Activated CD4-positive, alpha-beta T cell treated with anti-CD3 and anti-CD28 coated beads, Interleukin-2, amount 10 ng/mL, durations not matched to agents 7 days and 5 days (primary cell): ENCODE measurements at places on chromosomes 4 and X.
A peak's percentile ranks its signal among the peaks of the same experiment; 100 is the strongest.

GRCh38 chrX:69027181-69028005 is 137.9 kb downstream of the PJA1 start:
- DNase-seq: no peak

GRCh38 chrX:10387011-10387410 is 230.2 kb downstream of the CLCN4 start:
- no peak for DNase-seq

- no peak for DNase-seq
Observed at GRCh38 chr4:156294577-156294976, 340.9 kb upstream of the CTSO start.

GRCh38 chr4:181432335-181432734 is 810.9 kb upstream of the TENM3 start:
- DNase-seq: no peak

- DNase-seq: no peak
Observed at GRCh38 chr4:26175006-26175786, 145.6 kb upstream of the RBPJ start.

DNA sequence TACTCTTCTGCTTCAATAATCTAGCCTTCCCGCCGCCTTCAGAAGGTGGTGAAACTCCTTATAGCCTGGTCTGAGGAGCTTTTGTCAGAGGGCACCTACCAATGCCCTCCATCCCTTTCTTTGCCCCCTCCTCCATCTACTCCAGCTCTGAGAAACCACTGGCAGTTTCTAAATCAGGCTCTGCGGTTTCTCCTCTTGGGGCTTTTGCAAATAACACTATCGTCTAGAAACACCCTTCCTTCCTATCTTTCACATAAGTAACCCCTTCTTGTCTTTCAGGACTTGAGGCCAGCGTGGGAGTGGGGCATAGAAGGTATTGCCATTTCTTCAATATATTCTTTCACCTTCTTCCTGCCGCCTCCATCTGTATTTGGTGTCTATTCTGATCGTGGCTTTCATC is 1.2 kb upstream of the EFHC2 start:
- peak; percentile 41 for DNase-seq

DNA sequence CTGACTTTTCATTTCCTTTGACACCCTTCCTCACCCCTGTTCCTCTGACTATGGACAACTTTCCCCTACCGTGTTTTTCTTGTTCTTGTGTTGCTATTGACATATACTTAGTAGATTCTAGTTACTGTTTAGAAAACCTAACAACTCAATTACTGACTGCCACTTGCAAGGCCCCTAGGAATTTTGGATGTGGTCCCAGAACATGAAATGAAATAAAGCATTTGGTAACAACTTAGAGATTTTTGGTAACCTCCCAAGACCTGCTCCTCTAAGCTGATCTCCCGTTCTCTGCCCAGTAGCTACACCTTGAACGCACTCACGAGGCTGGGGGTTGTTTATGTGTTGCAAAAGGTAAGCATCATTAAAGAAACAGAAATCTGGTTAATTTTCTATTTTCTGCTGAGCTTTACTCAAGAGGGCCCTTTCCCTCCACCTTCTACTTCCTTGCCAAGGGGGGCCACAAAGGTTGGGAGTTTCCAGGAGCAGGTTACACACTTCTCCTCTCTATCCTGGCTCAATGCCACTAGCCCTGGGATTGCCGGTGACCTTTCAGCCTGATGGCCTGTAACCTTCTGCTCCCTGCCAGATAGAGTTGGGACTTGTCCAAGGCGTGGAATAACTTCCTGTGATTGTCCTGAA is 20.5 kb downstream of the GAB3 start:
- no peak for DNase-seq

- no peak for DNase-seq
Observed at GRCh38 chrX:10433296-10433965, 187.0 kb downstream of the MID1 start.

DNA sequence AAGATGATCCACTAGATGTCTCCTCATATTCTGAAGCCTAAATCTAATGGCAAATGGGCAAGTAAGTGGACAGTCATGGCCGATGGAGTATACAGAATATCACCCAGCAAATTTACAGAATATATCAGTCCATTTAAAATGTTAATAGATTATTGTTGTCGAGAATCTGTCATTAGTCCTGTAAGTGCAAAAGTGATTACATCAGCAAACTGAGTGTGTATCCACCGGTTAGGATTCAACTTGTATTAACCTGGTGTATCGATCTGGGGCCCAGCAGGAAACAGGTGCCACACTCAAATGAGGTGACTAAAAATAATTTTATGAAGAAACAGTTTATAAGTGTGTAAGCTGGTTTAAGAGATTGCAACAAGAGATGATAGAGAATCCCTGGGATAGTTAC is 367.9 kb upstream of the FAM47C start:
- no peak for DNase-seq

- DNase-seq: no peak
Observed at GRCh38 chrX:12685541-12685940, 105.7 kb upstream of the PRPS2 start.
